Type B pancreatic cell (in vitro differentiated cells): ENCODE measurements at places on chromosomes 16 and 17. TPM values are rescaled to one million over a fixed set of nuclear protein-coding genes. Genes with fewer than 3 reads are reported as not detected.

GRCh38 chr16:88994695-88995094 lies 17.7 kb upstream of the CBFA2T3 start:
- no peak for DNase-seq
- H3K36me3 ChIP-seq, result no peaks in the 10 kb centered on the region
- no peak overlapping the region for H3K27ac ChIP-seq

The MT4 gene
- not detected in 2 replicates for total RNA-seq

GRCh38 chr17:64327201-64327930 lies 63.3 kb downstream of the PECAM1 start:
- H3K27ac ChIP-seq, result no peak overlapping the region
- DNase-seq, result no peak
- no peaks in the 10 kb centered on the region for H3K27me3 ChIP-seq
- H3K4me3 ChIP-seq, result no peak overlapping the region
- H3K36me3 ChIP-seq, result no peaks in the 10 kb centered on the region

The LMF1 gene
- total RNA-seq, result 20.8 and 21.4 TPM in 2 replicates

DNA sequence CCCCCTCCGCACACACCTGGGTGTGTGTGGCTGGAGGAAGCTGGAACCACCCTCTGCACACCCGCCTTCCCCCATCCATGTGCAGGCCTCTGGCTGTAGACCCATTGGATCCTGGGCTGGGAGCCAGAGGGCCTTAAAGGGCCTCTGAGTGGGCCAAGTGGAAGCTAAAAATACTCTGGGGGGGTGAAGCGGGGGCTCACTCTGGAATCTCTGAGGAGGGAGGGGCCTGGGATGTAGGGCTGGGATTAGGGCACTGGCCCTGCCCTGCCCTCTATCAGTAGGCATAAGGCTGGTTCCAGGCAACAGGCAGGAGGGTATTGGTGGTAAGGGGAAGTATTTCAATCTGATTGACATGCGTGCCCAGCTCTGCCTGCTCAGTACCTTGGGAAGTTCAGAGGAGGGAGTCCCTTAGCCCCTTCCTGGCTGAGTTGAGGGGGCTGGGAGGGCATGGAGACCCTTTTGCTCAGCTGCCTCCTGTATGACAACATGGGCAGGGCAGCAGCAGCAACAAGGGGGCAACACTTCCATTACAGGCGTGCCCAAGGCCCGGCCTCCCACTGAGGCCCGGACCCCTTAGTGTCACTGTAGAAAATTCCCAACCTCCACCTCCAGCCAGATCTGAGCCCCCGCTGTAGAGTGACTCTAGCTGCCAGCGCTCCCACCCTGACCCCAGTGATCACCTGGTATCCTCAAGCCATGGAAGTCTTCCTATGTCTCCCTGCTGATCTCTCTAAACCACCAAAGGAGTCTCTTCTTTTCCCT lies 5.2 kb downstream of the ITGA3 start:
- no peak overlapping the region for H3K4me3 ChIP-seq
- H3K27ac ChIP-seq, result no peak overlapping the region
- peaks cover 33% of the 10 kb centered on the region for H3K27me3 ChIP-seq
- no peak for DNase-seq
- peaks cover 3% of the 10 kb centered on the region for H3K36me3 ChIP-seq
- H3K4me1 ChIP-seq, result peaks cover 23% of the 10 kb centered on the region
